NCI-H187 (cell line): ENCODE measurements at places on chromosomes 12 and 14.

- no peak for DNase-seq
Measured at GRCh38 chr14:64303471-64303917, 9.3 kb upstream of the ESR2 start.

GRCh38 chr12:24795699-24796347 is 153.1 kb downstream of the BCAT1 start:
- no peak for DNase-seq

- DNase-seq = peak; percentile 82
Measured at GRCh38 chr12:109304485-109304884, 4.6 kb downstream of the FOXN4 start.

DNA sequence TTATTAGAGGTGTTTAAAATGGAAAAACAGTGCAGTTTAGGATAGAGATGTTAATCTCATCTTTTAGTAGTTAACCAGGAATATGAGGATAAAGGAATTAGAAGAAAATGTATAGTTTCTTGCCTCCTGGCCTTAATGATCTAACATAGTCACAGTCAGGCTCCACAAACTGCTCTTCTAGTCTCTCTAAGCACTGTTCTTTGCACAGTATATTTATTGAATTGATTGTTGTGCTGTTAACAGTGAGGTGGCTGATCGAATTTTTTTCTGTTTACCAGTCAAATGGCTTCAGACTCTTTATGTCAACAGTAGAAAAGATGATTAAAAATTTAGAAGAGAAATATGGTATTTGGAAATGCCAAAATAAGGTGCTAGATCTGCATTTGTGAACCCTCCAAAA is 37.8 kb downstream of the ATF7IP start:
- DNase-seq = no peak

DNA sequence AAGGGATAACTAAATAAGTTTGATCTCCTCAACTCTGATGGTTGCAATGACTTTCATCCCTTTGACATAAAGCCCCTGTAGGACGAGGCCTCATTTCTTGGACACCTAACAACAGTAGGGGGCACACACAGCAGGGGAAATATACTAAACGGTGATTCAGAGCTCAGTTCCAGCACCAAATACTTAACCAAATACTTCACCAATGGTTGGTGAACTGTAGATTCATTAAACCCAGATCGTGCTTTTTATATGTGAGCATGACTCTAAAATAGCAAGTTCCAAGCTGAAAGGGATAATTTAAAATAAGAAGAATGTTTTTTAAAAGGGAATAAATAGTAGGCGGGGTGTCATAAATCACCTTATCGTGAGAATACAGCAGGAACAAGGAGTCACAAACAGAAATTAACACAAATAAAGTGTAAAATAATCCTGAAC is 53.2 kb downstream of the ATG2B start:
- no peak for DNase-seq

DNA sequence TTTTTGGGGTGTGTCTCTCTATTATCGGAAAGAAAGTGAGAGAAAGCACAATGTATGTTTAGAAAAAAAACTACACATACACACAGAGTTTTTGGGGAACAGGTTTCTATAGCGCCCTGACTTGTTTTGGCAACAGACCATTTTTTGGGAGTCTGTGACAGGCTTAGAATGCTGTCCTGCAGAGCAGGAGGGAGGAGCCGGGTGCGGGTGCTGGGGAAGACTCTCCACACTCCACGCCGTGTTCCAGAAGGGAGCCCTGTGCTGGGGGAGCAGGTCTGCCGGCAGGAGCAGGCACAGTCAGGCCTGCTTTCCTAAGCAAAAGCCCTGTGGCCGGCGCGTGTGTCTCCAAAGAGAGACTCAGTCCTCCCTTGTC is 26.5 kb downstream of the CD9 start:
- no peak for DNase-seq

DNA sequence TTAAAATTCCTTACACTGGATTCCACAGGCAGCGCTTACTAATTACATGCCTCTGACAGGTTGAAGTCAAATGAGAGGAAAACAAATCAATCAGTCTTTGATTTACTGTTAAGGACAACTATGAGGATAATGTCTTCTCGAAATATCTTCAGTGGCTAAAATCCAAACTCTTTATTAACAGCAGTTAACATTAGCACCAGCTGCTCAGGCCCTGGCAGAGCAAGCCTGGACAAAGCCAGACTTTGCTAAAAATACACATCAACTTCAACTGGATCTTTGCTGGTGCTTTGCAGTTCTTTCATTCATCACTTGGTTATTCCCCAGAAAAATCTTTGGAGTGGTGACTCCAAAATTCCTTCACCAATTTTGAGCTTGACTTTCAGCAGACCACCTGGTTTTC is 98.7 kb downstream of the HECTD4 start:
- DNase-seq = no peak

GRCh38 chr14:60323199-60323896 is 74.3 kb downstream of the PPM1A start:
- no peak for DNase-seq

DNA sequence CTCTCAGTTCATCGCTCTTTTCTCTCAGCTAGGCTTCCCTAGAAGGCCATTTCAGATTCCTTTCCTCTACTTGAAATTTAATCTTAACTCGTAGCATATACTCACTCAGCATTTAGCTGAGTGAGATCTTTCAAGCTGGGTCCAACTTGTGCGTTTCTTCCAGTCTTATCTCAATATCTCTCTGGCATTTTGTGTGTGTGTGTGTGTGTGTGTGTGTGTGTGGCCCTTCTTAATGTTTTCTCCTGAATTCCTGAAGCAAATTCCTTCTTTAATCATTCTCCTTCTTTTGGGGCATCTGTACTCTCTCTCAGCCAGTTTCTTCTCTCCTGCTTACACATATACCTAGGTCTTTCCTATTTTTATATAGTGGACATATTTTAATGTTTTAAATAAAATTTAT is 129.1 kb downstream of the KITLG start:
- DNase-seq = no peak

DNA sequence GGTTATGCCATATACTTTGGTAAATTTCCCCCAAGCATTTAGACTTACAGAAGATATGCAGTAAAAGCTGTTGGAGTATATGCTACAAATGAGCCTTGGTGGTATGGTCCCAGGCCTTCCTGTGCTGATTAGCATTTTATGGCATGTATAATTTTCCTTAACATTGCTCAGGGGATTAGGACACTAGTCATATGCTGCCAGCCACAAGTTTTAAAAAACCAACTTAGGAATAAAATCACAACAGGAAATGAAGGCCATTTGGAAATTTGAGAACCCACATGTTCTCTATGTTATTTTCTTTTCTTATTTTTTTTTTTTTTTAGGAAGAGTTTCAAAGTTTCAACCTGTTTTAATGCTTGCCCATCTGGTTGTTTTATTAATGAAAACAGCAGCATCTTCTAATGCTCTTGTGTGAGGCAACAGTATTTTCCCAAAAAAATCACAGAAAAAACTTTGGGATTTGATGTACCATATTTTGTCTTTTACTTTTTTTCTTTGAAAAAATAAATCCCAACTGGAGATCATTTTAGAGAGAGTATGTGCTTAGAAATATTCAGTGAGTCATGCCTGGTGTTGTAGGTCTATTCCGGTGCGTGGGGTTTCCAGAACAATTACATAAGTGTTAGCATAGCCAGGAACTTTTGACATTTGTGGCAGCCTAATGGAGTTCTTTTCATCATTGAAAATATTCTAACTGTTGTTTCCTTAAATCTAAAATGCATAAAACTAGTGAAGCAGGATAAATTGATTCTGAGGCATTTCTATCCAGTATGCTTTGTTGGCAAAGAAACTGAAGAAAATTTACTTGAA is 21.7 kb upstream of the DUSP6 start:
- no peak for DNase-seq

- DNase-seq = no peak
Measured at GRCh38 chr12:76032043-76032981, 736 bp upstream of the PHLDA1 start.

DNA sequence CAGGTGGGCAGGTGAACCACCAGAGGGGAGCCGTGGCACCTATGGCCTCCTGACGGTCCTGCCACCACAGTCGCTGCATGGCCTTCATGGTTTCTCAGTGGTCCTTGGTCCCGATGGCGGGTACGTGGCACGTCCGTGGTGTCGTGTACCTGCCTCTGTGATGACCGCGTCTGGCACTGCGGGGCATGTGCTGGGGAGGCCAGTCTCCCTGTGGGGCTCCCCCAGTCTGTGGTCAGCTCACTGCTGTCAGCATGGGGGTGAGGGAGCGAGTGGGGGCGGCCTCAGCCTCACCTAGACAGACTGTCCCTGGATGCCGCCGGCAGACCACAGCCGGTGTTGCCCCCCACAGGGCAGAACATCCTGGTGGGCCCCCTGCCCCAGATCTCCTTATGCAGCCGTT is 267.2 kb downstream of the SEC23A start:
- no peak for DNase-seq

DNA sequence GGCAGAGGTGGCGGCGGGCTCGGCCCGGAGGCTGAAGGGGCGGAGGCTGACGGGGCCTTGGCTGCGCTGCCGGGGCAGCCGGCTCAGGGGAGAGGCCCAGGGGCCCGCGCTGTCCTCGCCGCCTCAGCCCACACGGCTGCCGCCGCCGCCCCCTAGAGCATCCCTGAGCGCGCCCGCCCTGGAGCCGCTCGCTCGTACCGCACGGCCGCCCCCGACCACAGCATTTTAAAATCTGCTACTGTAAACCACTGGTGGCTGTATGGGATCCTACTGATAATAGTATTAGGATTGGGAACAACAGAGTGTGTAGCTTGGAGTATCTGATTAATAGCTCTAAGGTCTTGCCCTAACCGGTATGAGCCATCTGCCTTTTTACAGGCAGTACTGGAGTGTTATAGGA is 22.2 kb upstream of the EDDM3A start:
- DNase-seq = no peak

- DNase-seq = no peak
Measured at GRCh38 chr14:101073598-101073965, 170.1 kb upstream of the RTL1 start.

- no peak for DNase-seq
Measured at GRCh38 chr14:58705066-58705465, 67.3 kb downstream of the DACT1 start.

- no peak for DNase-seq
Measured at GRCh38 chr14:24816929-24817211, 182.9 kb upstream of the GZMB start.

DNA sequence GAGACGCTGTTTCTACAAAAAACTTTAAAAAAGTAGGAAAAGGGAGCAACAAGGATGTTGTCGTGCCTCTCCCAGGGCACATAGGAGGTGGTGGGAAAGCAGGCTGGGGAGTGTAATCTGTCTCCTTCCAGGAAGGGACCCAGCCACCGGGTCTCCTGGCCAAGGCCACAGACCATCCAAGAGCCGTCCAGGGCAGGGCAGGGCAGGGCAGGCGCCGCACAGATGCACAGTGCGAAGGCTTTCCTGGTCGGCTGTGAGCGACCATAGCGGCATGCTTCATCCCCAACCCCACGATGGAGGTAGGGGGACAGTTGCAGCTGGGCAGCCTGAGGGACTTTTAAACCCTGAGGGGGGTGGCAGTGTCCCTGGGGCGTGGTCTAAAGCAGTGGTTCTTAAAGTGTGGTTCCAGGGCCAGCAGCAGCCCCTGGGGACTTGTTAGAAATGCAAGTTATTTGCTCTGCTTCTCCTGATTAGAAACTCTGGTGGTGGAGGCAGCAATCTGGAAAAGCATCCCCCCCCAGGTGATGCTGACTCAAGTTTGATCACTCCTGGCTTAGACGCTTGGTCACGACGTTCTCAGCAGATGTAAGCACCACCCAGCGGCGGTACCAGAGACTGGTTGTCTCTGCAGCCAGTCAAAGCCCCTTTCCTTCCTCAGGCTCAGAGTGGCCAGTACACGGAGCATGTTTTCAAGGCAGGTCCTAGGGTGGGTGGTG is 197.4 kb upstream of the PRMT8 start:
- no peak for DNase-seq

GRCh38 chr12:77116277-77116676 is 50.9 kb upstream of the E2F7 start:
- no peak for DNase-seq

- DNase-seq = no peak
Measured at GRCh38 chr12:65649126-65649525, 175.2 kb upstream of the HMGA2 start.

DNA sequence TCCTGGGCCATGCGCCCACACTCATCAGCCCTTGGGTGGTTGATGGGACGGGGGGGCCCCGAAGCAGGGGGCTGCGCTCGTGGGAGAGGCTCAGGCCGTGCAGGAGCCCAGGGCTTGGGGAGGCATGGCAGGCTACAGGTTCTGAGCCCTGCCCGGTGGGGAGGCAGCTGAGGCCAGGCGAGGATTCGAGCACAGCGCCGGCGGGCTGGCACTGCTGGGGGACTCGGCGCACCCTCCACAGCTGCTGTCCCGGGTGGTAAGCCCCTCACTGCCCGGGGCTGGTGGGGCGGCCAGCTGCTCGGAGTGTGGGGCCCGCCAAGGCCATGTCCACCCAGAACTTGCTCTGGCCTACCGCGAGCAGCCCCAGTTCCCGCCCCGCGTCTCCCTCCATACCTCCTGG is 295.8 kb upstream of the SEL1L start:
- DNase-seq = no peak

DNA sequence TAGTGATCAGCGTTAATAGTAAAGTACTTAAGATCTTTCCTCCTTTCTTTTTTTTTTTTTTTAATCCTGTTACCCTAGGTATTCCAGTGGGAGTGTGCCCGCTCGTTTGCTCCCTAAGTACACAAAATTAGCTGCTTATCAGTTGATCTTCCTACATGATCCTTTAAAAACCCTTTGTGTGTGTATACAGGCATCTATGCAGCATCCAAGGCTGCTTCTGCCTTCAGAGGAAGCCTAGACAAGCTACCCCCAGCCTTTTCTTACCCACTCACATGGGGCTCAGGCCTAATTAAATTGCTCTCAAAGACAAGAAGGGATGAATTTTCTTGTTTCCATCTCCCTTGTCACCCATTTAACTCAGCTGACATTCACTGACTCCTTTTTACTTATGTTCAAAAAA is 343.4 kb upstream of the LMO3 start:
- no peak for DNase-seq

DNA sequence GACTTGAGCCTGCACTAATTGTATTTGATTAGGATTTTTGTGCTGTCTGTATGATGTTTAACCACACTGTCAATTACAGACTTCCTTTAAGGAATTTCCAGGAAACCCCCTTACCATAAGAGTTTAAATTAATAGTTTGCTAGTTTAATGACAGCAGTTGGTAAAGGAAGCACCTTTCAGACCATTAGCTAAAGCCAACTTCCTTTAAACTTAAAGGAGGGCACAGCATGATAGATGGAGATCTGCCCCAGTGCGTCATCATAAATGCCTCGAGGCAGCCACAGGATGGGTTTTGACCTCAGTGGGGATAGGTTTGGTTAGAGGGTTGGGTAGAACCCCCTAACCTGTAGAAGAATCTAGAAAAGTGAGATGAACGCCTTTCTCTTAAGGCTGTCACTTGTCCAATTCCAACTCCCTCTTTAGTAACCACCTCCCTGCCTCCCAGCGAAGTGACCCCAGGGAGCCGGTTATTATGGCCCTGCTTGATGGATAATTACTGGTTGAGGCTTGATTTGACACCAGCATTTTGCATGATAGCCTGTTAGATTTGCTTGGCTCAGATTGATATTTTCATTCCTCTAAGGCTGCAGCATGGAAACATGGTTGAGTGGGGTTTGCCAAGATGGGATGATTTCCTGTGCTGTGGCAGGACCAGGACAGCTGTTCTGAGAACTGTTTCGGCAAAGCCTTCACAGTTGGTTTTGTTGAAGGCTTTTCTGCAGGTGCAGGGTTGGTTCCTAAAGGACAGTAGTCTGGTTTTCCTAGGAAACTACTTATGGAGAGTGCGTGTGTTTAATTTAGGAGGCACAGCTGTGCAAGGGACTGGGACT is 62.7 kb downstream of the CHST11 start:
- no peak for DNase-seq

- DNase-seq = no peak
Measured at GRCh38 chr12:109553483-109553882, 19.8 kb downstream of the MMAB start.
